Erythroblast (primary cell): ENCODE measurements at places on chromosomes 7 and 10.

GRCh38 chr10:113754768-113755167 lies 3.3 kb downstream of the PLEKHS1 start:
- DNase-seq, result no peak

DNA sequence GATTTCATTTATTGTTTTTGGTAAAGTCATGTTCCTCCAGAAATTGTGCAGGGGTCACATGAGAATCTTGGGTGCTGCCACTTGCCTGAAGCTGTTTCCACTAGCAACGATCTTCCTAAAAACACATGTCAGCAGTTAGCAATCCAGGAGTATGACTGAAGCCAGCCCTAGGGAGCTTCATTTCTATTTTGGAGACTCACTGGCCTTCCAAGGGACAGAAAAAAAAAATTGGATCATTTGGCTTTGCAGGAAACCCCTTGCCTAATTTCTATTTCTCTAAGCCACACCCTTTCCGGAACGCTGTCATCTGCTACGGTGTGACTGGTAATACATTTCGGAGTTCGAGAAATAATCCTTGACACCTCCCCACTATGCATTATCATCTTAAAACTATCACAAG lies 204.7 kb downstream of the TAX1BP1 start:
- no peak for DNase-seq

GRCh38 chr7:14698239-14698638 lies 204.3 kb downstream of the DGKB start:
- no peak for DNase-seq

GRCh38 chr7:157011333-157012112 lies 1.1 kb upstream of the MNX1 start:
- DNase-seq, result no peak

DNA sequence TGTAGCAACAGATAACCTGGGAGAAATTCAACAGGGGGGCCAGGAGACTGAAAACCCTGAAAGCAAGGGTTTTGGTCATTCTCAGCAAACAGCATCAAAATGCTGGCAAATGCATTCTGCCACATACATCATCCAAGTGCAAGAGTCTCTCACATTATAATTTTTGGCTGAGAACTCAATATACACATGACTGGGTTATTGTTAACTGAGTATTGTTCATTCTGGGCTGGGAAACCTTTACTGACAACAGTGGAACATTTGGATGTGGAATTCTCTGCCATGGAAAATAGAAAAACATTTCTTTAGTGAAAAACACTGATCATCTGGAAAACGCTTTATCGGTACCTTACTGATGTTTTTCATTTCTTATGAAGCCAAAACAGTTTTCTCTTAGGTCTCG lies 73.1 kb upstream of the MET start:
- DNase-seq, result no peak

GRCh38 chr7:95874541-95875265 lies 102.3 kb downstream of the DYNC1I1 start:
- DNase-seq, result no peak
